ENCODE measurements at places on chromosomes 13 and 19. TPM values are rescaled to one million over a fixed set of nuclear protein-coding genes. Genes with fewer than 3 reads are reported as not detected.
A peak's percentile ranks its signal among the peaks of the same experiment; 100 is the strongest.

DNA sequence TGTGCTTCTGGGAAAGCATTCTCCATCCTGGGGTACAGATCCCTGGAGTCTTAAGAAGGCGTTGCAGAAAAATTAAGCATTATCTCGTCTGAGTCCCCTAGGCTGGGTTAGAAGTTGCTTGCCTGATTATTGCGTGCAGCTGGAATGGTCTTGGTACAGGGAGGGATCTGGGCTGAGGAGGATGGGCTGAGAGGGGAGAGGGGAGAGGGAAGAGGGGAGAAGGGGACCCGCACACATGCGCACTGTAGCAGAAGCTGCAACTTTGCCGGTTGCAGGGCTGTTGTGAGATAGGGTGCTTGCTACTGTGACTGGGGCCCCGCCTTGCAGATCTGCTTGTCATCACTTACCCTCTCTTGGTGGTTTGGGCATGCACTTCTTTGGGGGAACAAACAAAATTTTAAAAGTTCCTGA lies 316.8 kb downstream of the DLEU7 start:
- no peak for DNase-seq

- no peak for DNase-seq
Observed at GRCh38 chr13:84973661-84974060, 825.6 kb downstream of the SLITRK6 start.

- no peak for DNase-seq
Observed at GRCh38 chr19:31340042-31341025, 8.9 kb downstream of the TSHZ3 start.

- no peak for DNase-seq
Observed at GRCh38 chr13:55219538-55219937, 1921.2 kb upstream of the PRR20A start.

DNA sequence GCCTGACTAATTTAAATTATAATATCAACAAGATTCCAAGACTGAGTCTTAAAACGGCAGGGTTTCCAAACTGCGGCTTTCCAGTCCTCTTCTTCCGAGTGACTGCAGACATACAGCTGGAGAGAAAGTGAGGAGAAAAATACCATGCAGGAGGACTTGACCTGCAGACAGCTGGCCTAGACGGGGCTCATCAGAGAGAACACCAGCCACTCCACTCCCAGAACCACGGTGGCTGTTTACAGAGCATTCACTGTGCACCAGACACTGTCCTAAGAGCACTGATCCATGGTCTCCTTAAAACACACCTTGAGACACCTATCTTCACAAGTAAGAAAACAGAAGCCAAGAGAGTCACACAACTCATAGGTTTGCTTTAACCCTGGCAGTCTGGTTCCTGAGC lies 152.7 kb downstream of the MIPEP start:
- no peak for DNase-seq

DNA sequence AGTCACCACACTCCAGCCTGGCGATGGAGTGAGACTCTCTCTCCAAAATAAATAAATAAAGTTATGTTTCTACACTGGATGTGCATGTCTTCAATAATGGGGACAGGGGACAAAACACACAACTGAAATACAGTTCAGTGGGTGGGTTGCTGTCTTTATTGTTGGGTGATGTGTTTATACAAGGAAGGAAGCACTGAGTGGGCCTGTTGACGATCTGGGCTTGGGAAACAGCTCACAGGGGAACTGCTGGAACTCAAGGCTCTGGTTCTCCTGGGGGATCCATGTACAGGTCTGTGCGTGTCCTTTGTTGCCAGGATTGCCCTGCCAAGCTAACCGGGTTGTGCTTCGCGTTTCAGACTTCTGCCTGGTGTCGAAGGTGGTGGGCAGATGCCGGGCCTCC lies 18.9 kb downstream of the SPINT2 start:
- no peak for DNase-seq

GRCh38 chr19:20162821-20163220 lies 4.2 kb upstream of the ZNF486 start:
- no peak for DNase-seq

DNA sequence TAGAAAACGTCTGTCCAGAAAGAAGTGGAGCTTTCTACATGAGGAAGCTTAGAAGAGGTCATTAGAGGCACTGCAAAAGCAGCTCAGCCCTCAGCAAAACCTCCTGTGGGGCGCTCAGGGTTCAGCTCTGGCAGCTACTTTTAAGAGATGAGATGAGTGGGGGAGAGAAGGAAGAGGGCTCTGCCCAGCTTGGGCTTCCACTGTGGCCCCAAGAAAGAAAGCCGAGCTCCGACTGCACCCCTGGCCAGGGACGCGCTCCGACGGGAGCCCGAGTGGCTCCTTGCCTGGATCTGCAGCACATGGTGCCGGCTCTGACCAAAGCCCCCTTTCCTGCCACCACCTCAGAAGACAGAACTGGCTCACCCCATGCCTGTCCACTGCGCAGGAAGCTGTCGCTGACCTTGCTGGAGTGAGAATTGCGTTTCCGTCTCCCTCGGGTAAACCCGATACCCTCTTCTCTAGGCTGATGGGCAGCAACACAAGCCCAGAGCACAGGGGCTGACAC lies 36.4 kb downstream of the NAXD start:
- DNase-seq = no peak

DNA sequence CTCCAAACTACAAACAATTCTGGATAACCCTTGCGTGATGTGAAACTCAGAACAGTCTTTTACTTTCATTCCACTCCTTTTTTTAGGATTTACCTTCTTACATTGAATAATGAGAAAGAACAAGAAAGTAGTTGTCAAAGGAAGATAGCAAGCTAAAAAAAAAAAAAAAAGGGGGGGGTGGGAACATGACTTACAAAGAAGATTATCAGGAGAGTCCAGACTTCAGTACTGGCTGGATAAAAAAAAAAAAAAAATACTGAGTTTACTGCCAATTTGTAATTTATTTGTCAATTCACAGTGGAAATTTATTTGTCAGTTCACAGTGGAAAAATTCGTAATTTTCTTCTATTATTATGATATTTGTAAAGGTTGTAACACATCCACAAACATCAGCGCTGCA lies 792.4 kb upstream of the SLITRK5 start:
- DNase-seq = no peak

DNA sequence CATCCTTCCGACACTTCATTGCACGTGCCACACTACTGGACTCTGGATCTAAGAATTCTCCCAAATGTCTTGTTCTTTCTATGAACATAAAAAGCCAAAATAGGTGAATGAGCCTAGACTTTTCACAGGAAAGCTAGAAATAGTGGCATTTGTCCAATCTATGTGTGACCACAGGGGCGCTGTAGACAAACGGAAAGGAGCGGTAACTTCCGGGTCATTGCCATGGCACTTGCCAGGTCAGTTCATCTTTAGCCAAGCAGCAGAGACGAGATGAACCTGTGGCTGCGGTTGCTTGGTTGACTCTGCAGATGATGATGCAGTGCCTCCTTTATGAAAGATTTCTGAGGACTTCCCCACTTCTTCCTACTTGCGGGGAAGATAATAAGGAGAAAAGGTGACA lies 65.6 kb downstream of the ADGRE1 start:
- no peak for DNase-seq

GRCh38 chr19:6064336-6065073 lies 45.8 kb downstream of the RFX2 start:
- no peak for DNase-seq

GRCh38 chr13:84931264-84931663 lies 868.0 kb downstream of the SLITRK6 start:
- no peak for DNase-seq

DNA sequence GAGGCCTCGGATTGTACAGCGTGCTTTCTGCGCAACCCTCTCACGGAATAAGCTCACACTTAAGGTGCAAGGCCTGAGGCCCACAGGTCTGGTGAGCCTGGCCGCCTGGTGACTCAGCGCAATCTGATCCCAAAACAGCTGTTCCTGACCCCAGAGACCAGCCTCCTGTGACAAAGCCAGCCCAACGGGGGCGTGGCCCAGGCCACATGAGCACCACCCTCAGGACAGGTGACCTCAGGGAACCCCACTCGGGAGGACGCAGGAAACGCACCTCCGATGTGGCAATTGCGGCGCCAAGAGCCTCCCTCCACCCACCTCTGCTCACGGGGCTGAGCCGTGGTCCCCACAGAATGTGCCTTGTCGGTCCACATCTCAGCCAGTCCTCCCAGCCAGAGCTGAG lies 26.4 kb downstream of the GRTP1 start:
- DNase-seq = no peak

GRCh38 chr19:51698296-51698695 lies 5.2 kb downstream of the SPACA6 start:
- DNase-seq = no peak

DNA sequence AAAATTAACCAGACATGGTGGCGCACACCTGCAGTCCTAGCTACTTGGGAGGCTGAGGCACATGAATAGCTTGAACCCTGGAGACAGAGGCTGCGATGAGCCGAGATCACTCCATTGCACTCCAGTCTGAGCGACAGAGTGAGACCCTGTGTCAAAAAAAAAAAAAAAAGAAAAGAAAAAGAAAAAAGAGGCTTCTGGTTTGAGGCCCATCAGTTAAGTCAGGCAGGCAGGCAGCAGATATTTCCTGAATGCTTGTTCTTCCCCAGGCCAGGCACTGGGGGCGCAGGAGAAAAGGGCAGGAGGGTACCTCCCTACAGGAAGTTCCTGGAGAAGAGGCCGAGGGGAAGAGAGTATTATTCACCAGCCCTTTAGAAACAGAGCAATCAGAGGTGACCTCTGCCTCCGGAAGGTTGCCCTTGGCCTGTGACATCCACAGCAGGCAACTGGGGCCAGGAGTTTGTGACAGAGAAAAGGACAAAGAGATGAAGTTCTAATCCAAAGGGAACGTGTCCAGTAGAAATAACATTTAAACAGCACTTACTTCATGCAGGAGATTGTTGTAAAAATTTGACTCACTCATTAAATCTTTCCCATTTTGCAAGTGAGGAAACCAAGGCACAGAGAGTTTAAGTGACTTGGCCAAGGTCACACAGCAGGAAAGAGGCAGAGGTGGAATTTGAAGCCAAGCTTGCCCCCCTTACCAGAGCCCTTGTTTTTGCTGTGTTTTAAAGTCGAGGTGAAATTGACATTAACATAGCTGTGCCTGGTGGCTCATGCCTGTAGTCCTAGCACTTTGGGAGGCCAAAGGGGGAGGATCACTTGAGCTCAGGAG lies 4.3 kb upstream of the RLN3 start:
- DNase-seq = no peak

- DNase-seq = no peak
Observed at GRCh38 chr19:47158367-47158791, 27.7 kb downstream of the SAE1 start.

GRCh38 chr13:37074703-37075102 lies 15.2 kb upstream of the SUPT20H start:
- no peak for DNase-seq

DNA sequence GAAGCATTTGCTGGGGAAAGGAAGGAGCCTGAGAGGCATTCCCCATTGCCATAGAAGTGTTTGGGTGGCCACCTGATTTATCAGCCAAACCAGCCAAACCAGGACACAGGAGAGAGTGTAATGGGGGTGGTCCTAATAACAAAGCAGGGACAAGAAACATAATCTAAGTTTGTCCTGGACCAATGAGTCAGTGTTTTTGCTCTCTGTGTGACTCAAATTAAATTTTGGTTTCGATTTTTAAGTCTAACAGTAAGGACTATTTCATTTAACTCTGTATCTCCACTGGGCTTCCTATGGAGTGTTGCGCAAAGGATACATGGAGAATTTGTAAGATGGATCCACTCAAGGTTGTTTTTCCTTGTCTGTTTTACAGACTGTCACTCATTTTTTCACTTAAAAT lies 19.5 kb upstream of the TRPC4 start:
- DNase-seq = no peak

- DNase-seq = no peak
Observed at GRCh38 chr19:45130888-45131615, 29.7 kb downstream of the NKPD1 start.

GRCh38 chr13:41065078-41065477 lies 3.8 kb downstream of the WBP4 start:
- DNase-seq = peak; percentile 75

DNA sequence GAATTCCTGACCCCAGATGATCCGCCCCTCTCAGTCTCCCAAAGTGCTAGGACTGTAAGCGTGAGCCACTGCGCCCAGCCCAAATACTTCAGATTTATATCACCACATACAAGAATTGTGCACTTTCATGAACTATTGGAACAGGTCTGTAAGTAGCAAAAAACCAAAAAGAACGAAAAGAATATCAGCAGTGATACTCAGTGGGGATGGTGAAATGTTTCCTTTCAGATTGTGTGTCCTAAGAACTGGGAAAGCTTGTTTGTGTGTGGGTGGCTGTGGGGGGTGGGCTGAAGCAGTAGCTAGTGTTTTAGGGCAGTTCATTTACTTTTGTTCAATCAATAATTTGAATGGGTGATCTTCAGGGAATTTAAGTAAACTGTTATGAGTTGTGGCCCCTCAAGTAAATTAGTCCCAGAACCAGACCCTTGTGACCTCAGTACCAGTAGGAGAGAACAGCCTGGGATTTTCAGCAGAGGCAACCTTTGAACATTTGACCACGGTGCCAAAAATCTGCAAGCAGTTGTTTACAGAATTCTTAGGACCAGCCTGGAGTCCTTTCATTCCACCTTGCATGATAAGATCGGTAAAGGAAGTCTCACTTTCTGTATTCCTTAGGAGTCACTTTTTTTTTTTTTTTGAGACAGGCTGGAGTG lies 106.6 kb downstream of the LRCH1 start:
- DNase-seq = no peak

DNA sequence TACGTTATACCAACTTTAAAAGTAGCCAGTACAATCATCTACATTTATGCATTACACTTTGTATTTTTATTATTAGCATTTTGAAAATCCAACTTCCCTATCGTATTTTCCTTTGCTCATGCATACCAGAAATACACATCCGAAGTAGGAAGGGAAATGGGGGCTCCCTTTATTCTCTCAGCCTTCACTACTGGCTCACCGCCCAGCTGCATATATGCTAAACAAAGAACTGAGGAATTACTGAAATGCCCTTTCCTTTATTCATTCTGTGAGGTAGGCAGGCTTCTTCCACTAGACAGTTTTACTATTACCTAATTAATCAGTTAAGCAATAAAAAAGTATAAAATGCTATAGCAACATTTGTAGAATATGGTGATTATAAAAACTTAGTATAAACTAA lies 291.6 kb downstream of the KLF12 start:
- DNase-seq = no peak

The OR7C1 gene
- not detected for polyA plus RNA-seq

The TBXA2R gene
- 0.99 TPM for polyA plus RNA-seq

The CADM4 gene
- 3.7 TPM for polyA plus RNA-seq

The ATP4B gene
- not detected for polyA plus RNA-seq

The HRC gene
- polyA plus RNA-seq = 0.06 TPM

The CHST8 gene
- polyA plus RNA-seq = not detected

The BEST2 gene
- polyA plus RNA-seq = not detected

The MBD3L1 gene
- polyA plus RNA-seq = not detected

The ZNF653 gene
- polyA plus RNA-seq = 2.1 TPM

The PALM3 gene
- polyA plus RNA-seq = 0.51 TPM

The CEACAM8 gene
- not detected for polyA plus RNA-seq

The ZFP28 gene
- polyA plus RNA-seq = 5.0 TPM

The TGFB1 gene
- 11.2 TPM for polyA plus RNA-seq

The C13orf42 gene
- polyA plus RNA-seq = not detected

The ZNF45 gene
- 12.0 TPM for polyA plus RNA-seq

Measured in AG04450 (cell line).